ENCODE measurements at places on chromosomes 11 and 22.

GRCh38 chr22:17769716-17770082 lies 4.6 kb downstream of the BID start:
- DNase-seq = no peak

GRCh38 chr11:102446606-102447005 lies 6.0 kb downstream of the TMEM123 start:
- DNase-seq = peak; percentile 70

GRCh38 chr11:30485222-30485621 lies 100.9 kb downstream of the MPPED2 start:
- no peak for DNase-seq

DNA sequence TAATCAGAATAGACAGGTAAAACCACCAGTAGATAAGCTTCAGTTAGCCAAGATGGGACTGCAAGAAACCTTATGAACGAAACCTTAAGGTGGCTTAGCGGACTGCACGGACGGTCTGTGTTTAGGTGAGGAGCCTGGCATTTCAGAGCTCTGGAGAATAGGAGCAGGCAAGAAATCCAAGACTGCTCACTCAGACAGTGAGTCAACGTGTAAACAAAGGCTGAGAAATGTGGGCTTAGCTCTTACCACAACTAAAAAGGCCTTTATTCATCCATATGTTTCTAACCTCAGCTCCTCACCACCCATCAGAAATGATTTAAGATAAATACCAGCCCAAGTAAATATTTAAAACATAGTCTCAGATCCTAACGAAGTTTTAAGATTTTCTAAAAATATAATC lies 657.7 kb downstream of the OPCML start:
- DNase-seq = peak; percentile 79

DNA sequence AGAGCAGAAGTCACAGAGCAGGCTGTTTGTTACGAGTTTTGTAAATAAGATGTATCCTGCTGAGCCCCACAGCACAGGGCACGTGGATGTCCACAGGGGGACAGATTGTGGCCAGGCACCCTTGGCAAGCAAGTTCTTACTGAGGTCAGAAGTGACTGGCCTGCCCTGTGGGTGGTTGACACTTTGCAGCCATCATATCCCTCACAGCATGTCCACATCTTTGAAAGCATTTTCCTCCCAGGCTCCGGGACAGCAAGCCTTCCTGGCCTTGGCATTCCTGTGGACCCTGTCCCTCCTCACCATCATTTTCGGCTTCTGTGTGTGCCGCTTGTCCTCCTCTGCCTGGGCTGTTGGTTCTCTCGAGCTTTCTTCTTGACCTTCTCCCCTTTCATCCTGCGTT lies 189.5 kb downstream of the TBC1D22A start:
- DNase-seq = no peak

DNA sequence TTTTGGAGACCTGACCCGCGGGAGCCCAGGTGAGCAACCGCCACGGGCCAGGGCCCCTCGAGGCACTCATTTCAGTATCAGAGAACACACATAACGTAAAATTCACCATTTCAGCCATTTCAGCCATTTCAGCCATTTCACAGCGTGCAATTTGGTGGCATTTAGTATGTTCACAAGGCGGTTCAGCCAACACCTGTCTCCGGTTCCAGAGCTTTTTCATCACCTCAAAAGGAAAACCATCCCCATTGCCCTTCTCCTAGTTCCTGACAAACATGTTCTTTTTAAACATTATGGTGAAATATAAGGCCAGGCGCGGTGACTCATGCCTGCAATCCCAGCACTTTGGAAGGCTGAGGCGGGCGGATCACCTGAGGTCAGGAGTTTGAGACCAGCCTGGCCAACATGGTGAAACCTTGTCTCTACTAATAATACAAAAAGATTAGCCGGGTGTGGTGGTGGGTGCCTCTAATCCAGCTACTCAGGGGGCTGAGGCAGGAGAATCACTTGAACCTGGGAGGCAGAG lies 119.3 kb downstream of the KCNQ1 start:
- DNase-seq = no peak

DNA sequence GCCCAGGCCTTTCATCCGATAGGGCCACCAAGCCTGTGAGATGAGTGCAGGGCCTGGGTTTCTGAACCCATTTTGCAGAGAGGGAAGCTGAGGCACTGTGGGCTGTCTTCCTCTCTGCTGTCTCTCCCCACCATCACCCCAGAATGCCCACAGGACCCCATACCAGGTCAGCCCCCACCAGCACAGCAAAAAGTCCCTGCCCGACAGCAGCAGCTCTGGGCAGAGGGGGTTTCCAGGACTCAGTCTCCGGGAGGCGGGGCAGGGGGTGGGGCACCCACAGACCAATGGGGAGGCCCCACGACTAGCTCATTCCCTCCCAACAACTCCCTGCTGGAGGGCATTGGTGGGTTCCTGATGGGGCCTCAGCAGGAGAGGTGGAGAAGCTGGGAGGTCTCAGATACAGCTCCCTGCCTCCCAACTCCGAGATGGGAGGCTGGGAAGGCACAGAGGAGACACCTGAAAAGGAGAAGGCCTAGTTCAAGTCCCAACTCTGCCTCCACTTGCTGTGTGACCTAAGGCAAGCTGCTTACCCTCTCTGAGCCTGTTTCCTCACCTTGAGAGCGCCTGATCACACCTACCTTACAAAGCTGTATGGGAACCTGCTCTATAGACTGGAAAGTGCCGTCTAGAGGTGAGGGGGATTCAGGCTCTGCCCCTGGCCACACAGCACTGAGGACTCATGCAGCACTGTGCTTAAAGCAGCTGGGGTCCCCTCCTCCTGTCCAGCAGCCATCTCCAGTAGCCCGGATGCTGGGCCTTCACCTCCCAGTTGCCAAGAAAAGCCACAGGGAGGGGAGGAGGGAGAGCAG lies 3.5 kb downstream of the CBX7 start:
- peak; percentile 29 for DNase-seq

DNA sequence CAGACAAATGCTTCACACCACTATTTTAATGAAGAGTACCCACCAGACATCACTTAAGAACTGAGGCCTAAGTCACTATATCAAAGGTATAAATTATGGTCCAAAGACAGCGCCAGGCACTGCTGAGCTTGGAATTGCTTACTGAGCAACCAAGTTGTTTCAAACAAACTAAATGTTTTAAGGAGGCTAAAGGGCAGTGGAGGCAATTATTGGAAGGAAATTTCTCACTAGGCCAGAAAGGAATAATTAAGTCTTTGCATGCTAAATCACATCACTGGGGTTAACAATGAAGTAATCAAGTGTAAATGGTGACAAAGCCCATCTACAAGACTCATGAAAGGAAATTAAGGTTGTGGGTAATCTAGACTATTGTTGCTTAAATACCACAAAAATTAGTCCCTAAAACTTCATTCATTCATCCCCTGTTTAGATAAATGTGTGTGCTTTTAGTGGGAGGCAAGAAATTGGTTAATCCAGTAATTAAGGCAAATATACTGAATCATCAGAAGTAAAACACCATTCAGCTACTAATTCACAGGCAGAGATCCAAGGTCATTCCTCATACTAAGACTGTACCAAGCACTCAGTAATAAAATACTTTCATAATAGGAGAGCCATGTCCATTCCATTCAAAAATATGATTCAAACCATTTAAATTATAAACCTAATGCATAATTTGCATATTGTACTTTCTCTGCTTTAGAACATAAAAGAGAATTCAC lies 21.2 kb downstream of the LGR4 start:
- DNase-seq = no peak
